ENCODE measurements at places on chromosomes 3 and 15. TPM values are rescaled to one million over a fixed set of nuclear protein-coding genes. Genes with fewer than 3 reads are reported as not detected.

IGSF10 gene
- total RNA-seq = 1.6 TPM

- no peak for DNase-seq
Measured at GRCh38 chr3:150218236-150218635, 189.9 kb upstream of the TSC22D2 start.

DNA sequence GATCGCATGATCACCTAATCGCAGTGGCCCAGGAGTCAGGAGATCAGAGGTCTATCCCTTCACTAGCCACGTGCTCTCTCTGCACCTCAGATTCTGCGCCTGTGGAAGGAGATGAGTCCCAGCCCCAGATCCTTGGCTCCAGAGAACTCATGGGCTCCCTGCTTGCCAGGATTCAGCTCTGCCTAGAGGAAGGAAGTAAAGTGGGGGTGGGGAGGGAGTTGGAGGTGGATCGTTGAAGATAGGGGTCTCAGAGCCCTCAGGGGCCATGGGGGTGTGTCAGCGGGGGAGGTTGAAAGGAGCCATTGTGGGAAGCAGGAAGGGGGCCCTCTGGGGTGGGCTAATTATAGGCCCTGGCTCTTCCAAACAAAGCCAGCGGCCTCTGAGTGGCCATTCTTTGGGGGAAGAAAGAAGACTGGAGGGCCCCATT is 11.3 kb upstream of the STRA6 start:
- peak; percentile 13 for DNase-seq

GRCh38 chr3:166351461-166351860 is 514.2 kb upstream of the BCHE start:
- no peak for DNase-seq

DNA sequence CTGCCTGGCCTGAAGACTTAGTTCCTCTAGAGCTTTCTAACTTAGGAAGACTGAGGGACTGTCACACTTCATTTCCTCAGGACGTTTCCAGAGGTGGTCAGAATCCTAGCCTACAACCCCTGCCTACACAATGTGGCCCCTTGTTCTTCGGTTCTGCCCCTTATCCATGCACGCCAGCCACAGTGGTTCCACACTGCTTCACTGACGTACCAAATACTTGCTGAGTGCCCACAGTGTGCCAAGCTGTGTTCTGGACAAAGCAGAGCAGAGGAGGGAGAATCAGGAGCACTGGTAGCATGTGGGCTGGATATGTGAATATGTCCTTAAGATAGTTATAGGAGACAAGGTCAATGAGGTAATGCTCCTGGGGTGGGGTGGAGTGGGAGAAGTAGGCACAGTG is 70.5 kb upstream of the SAMMSON start:
- DNase-seq = no peak

TIGIT gene
- total RNA-seq = 0.07 TPM

GRCh38 chr3:103181160-103181559 is 746.3 kb downstream of the ZPLD1 start:
- no peak for DNase-seq

DNA sequence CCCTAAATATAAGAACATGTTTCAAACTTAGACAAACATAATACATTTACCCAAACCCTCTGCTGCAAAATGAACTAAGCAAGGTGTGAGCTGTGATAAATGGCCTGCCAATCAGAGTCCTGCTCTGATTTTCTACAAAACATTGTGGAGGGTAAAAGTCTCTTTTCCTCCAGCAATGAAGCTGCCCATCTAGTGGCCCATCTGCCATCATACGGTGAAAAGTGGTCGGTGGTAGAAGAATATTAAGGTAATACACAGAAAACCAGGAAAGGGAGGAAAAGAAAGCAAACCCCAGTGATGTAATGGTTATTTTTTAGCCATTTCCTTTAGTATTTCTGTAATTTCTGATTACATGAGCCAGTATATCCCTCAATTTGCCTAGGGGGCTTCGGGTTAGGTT is 838.1 kb downstream of the TBL1XR1 start:
- DNase-seq = no peak

- no peak for DNase-seq
Measured at GRCh38 chr3:125967156-125967555, 1.8 kb upstream of the ROPN1B start.

GRCh38 chr3:138197058-138197457 is 10.0 kb downstream of the ARMC8 start:
- DNase-seq = no peak

- no peak for DNase-seq
Measured at GRCh38 chr3:27673701-27674100, 48.4 kb downstream of the EOMES start.

DNA sequence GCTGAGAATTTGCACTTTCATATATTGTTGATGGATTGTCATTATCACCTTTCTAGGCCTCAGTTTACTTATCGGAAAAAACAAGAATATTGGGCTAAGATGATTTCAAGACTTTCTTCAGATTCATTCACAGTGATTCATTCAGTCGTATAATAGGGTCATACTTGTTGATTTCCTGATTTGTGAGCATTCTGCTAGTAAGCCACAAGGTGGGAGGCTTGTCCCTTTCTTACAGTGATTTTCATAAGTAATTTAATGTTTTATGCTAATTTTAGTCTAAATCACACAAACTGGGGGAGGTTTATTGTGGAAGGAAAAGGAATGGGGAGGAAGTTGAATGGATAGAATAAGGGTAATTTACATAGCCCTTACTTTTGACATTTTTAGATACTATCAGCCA is 126.8 kb upstream of the GOLGA6L4 start:
- no peak for DNase-seq

DNA sequence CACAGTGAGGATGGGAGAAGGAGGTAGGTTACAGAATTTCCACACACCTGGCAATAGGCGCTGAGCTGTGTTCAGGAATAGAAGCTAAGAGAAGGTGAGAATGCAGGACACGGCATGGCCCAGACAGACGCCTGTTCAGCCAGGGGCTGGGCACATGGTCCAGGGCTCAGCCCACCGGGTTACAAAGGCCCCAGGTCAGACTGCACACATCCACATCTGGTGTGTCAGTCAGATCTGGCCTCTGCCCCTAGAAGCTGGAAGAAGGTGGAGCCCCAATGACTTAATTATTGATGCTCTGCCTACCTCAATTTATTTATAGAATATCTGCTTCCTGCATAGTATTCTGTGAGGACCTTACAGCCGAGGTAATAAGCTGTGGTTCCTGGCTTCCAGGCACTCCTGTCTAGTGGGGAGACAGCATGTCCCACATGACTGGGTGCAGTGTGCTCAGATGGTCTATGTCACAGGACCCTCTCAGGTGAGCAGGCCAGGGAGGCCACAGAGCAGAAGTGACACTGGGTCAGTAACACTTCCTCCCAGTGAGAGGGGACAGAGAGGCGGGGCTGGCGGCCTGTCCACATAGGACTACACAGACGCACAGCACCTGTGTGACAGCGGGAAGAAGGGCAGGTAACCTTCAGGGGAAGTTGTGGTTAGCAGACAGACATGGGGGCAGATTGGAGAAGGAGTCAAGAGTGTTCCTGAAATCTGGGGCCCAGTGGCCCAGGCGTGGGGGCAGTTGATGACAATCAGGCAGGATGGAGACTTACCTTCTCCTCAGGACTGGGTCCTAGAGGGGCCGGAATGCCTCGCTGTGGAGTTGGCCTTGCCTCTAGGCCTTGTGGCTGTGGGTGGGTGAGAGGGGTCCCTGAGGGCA is 38.6 kb upstream of the PLXNA1 start:
- DNase-seq = no peak

MUC4 gene
- not detected for total RNA-seq

PARP15 gene
- total RNA-seq = 0.25 TPM

RPP25 gene
- total RNA-seq = 2.9 TPM

- DNase-seq = no peak
Measured at GRCh38 chr3:120778776-120779175, 36.2 kb downstream of the GTF2E1 start.

GRCh38 chr3:126308394-126309125 is 48.6 kb downstream of the KLF15 start:
- no peak for DNase-seq

Data from heart right ventricle (tissue), 16 donors.